ENCODE measurements at places on chromosomes 1 and 21. TPM values are rescaled to one million over a fixed set of nuclear protein-coding genes. Genes with fewer than 3 reads are reported as not detected.

DNA sequence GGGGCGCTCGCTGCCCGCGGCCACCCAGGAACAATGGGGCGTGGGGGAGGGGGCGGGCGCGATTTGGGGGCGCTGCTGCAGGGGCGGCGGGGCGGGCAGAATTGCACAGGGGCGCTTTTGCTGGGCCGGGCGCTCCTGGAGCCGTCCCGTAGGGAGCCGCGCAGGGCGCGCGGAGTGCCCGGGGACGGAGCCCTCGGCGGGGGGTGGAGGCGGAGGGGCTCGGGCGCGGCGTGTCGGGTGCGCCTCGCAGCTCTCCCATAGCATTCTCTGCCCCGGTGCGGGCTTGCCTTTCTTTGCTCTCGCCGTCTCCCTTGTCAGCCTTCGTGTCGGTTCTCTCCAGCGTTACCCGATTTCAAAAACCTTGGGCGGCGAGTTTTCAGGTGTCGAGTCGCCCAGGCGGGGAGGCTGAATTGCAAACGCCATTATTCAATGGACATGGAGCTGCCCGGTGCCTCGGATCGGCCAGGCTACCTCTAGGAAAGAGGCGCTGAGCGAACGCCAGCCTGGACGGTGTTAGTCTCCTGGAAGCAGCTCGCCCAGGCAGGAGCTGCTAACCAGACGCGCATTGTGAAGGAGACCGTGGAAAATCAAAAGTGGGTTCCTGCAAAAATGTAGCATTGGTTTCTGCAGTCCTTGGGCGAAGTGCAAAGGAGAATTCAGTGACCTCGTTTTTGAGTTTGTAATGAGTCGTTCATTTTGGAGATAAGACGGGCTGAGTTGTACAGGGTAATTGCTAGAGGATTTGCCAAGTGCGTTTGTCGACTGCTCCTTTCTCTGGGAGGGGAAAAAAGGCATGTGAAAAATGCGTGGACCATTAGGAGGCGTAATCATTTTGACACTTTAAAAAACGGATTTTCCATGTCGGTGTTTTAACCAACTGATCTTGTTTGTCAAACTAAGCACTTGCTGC is 626 bp downstream of the CXADR start:
- DNase-seq: peak; percentile 24

Gene LCE1E
- not detected for total RNA-seq

Gene COL8A2
- 0.99 TPM for total RNA-seq

DNA sequence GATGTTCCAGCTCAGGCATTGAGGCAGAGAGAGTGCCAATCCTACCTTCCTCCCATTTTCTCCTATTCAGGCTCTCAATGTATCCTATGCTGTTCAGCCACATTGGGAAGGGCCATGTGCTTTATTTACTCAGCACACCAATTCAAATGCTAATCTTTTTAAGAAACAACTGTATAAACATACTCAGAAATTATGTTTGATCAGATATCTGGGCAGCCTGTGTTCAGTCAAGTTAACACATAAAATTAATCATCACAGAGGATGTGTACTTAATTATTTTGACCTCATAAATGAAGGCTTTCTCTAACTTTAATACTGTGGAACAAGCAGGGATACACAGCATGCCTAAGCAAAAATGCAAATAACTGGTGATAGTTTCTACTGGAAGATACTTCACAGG is 149.8 kb downstream of the NCAM2 start:
- DNase-seq: no peak

DNA sequence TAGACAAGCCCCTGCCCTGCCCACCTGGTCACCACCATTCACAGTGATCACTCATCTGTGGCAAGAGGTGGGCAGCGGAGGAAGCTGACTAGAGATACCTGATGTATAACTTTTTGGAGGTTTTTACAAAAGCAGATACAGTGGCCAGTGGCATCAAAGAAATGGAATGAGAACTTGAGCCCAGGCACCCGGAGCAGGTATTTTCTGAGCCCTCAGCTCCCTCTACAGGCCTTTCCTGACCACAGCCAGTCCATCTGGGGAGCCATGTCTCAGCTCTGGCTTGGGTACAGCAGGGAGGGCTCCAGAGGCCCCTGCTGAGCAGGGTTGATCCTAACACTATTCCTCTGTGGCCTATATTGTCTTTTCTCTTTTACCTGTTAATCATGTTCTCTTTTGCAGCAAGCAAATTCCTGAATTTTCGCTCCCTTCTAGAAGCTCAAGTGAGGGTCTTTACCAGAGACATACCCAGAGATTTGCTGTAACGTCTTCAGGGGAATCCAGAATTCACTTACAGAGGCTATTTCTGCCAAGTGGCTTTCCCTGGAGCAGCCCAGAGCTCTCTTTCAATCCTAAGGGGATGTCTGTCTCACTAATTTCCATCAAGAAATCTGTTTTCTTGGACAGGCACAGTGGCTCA is 27.3 kb downstream of the GPR157 start:
- DNase-seq: peak; percentile 49

GRCh38 chr1:33305816-33306652 is 14.9 kb downstream of the A3GALT2 start:
- DNase-seq: no peak

Gene ANGPTL7
- not detected for total RNA-seq

- DNase-seq: no peak
Measured at GRCh38 chr1:180505732-180506335, 3.5 kb upstream of the ACBD6 start.

DNA sequence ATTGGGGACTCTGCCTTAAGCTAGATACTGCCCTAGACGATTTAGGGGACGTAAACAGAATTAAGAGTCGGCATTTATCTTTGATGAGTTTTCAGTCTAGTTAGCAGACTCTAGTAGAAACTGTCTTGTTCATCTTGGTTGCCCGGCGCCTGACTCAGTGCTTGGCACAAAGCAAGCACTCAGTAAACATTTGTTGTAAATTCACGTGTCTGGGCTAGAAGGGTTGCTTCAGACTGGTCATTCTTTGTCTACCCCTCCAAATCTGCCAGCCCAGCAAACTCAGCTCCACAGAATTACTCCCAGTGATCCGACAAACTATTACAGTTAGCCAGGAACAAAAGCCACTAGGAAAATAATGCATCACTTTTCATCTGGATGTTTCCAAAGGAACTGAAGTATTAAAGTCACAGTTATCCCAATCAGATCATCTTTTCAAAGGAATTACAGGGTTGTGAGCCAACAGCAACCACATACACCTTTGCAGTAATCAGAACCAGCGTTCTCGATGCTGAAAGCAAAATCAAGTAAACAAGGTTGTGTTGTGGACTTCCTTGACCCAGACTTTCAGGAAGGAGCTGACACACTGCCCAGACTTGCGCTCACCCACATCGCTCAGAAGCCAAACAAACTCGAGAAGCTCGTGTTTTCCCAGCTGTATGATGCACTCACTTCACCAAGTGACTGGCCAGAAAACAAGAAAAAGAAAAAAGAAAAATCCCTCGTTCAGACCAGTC is 66.5 kb upstream of the GADD45A start:
- DNase-seq: peak; percentile 82

Gene HSD3B1
- not detected for total RNA-seq

DNA sequence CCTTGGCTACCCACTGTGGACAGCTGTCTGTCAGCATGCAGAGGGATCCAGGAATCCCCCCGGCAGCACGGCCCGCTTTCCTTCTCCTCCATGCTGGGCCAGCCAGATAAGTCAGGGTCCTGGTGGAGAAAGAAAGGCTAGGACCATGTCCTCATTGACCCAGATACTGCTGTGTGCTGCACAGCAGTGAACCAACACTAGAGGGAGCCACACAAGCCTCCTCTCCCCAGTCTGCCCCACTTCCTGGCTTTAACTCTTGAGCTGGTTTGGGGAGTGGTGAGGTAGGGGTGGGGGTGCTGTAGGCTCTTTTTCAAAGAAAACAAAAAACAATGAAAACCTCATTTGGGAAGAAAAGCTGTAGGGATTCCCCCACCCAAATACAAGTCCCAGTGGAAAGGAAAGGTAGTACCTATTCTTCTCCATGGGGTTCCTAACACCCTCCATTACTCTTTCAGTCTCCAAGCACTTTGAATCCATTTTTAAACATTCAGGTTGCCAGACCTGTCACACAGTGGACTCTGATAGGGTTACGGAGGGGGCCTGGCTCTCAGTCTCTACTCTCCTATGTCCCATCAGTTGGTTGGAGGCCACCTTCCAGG is 84.9 kb upstream of the CD1D start:
- peak; percentile 15 for DNase-seq

Gene TEX38
- total RNA-seq: not detected

- no peak for DNase-seq
Measured at GRCh38 chr1:194117582-194117981, 931.2 kb upstream of the B3GALT2 start.

- DNase-seq: peak; percentile 7
Measured at GRCh38 chr1:193185901-193186731, at the start of gene B3GALT2. TSS of gene B3GALT2 (minus strand) at chr1:193186613. CDS start at chr1:193181562, 5,051 bp downstream.

DNA sequence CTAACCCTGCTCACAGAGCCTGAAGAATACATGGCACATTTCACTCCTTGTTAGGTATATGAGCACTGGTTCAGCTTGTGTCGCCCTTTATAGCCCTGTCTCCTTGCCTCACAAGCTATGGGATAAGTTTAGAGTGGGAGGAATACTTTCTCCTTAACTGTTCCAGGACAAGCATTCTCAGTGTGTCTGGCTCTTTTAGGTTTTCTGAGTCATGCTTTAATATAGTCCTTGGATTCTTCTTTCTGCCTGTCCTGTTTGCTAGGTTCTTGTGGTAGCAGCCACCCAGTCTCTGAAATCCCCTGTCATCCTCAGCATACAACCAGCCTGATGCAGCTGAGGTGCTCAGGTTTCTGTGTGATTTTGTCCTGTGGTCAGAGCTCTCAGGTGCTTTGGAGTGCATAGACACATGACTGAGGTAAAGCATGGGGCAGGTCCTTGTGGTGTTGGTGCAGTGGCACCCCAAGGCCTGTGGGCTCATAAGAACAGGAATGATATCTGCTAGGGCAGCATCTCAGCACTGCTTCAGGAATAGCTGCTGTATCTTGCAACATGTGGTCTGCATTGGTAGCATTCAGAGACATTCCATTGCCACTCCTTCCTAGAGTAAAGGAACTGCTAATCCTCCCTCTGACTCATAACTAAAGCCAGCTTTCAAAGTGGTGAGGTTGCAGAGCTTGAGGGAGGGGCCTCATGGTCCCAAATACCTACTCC is 14.2 kb upstream of the CASQ2 start:
- peak; percentile 79 for DNase-seq

DNA sequence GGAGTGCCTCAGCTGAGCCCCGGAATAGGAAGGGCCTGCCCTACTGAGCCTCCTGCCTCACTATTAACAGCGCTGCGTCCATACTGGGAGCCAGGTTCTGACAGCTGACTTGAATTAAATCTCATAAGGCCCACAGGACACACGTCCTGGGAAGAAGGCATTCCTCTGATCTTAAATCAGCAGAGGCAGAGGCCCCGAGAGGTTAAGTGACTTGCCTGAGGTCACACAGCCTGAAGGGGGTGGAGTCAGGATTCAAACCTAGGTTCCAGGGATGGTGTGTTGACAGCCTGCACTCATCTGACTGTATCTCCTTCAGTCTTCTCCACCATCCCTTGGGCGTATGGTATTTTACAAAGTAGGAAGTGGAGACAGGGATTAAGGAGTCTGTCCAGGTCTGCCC is 79.8 kb downstream of the AJAP1 start:
- DNase-seq: no peak

Gene BSND
- not detected for total RNA-seq

DNA sequence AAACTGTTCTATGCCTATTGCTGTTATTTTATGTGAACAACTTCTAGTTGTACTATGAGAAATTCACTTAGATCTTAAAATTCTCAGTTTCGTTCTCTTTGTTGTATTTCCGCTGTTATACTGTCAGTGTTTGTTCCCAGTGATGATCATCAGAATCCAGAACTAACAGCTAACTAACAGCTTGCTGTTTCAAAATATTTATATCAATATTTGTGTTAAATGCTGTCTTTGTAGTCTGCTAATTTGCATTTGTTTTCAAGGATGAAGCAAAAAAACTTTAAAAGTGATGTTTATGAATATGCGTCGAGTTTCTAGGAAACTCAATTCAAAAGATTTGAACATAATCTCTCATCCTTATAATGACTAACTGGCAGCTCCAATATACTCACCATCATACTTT is 84.5 kb downstream of the SPATA17 start:
- DNase-seq: no peak

Gene LYSMD1
- total RNA-seq: 11.4 TPM

DNA sequence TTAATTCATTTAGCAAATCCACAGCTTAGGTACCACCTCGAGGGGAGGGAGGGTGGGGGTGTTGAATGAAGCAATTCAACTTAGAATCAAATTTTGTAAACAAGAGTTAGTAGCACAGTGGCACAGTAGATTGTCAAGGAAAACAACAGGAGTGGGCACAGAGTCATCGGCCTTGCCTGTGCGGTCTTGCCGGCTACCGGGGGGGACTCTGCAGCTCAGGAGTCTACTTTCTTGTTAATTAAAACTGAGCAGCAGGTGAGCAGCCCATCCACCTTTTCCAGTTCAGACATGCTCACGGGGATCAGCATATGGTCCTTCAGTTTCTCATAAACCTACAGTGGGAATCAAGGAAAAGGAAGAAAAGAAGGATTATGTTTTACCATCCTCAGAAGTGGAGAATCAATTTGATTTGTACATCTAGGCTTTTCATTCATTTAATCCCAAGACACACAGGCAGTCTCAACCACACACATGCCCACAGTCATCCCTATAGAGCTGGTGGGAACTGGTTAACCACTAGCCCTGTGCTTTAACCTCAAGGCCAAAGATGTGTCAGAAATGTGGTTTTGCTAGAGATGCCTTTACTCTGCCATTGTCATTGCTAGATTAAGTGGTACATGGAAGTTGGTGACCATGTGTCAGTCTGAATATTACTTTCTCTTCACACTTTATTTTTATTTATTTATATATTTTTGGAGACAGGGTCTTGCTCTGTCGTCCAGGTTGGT is 45.0 kb upstream of the BCL10 start:
- no peak for DNase-seq

All from MG63 (cell line).